ENCODE measurements at places on chromosomes 1 and 21.
A peak's percentile ranks its signal among the peaks of the same experiment; 100 is the strongest.

DNA sequence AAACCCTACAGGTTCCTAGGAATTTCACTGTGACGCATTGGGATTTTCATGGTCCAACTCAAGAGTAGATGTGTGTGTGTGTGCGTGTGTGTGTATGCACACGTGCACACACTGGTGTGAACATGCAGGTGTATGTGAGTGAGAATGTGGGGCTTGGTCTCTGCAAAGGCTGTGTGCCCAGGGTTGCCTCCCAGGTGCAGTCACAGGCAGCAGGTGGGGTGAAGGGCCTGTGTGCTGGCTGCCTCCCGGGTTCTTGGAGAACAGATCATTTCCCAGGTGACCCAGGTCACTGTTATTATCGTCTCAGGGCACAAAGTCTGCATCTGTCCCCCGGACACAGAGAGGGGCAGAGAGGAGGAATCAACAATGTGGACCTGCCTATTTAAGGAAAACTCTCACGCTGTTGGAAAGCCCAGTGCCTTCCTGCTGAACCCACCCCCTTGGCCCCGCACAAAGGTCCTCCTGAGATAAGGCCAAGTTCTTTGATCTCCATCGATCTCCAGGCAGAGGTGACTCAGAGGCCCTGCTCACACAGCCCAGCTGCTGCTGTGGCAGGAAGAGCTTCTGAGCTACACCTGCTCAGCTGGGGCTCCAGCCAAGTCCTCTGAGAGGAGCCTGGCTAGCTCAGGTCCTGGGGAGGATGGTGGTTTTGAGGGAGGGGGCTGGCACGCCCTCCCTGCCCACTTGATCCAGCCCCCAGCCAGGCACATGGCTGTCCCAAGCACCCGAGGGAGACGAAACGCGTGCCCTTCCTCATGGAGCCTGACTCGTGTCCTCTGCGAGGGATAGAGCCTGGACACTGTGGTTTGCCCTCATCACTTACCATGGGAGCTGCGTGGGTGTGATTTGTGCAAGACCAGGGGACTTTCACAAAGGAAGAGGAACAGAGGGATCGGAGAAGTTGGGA lies 134.0 kb upstream of the ARHGEF16 start:
- DNase-seq: peak; percentile 32

DNA sequence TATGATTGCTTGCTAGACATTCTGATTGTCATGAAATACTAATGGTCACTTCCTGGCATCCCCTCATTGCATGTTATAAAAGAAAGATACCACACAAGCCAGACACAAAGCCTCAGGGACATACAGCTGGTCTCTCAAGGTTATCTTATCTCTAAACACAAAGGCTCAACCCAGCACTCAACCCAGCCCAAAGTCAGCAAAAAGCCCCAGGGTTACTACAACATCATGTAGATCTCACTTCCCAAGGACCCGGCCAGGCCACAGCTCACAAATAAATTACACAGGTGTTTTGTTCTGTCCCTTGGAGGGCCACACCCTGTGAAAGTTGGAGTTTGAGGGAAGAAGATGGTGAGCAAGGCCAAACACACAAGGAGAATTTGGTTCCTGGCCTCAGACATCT lies 109.7 kb upstream of the BARHL2 start:
- DNase-seq: no peak

DNA sequence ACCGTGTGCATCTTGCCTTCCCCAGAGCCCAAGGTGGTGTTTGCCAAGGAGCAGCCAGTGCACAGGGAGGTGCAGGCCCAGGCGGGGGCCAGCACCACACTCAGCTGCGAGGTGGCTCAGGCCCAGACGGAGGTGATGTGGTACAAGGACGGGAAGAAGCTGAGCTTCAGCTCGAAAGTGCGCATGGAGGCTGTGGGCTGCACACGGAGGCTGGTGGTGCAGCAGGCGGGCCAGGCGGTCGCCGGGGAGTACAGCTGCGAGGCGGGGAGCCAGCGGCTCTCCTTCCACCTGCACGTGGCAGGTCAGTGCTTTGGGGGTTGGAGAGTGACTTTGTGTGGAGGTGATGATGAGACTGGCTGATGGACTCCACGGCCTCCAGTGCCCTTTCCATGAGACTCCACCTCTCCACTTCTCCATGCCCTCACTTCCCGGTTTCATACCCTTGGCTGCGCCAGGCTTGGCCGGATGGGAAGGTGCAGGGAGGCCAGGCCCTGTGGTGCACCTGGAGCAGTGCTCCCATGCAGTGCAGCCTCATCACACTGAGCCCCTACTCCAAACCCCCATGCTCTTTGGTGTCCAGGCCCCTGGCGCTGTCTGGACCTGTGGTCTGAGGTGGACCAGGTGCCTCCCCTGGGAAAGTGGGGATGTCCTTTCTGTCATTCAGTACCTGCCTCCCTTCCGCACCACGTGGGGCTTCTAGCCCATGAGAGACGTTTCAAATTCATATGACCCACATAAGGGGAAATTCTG lies 49.0 kb downstream of the OBSCN start:
- DNase-seq: no peak

DNA sequence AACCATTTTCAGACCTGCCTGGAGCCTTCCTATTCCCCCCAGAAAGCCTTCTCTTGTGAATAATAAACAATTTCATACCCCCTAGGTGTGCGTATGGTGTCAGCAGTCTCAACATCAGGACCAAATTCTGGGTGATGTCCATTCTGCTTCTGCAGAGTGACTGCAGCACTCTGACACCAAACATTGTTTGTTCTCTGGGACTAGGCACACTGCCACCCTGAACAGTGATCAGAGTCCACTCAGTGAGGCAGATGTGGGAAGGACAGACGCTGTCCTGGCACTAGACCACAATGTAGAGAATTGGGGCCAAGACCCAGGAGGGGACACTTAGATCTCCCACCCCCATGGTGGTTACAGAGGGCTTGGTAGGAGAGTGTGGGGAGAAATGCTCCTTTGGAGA lies 175.1 kb downstream of the BACH1 start:
- DNase-seq: no peak

DNA sequence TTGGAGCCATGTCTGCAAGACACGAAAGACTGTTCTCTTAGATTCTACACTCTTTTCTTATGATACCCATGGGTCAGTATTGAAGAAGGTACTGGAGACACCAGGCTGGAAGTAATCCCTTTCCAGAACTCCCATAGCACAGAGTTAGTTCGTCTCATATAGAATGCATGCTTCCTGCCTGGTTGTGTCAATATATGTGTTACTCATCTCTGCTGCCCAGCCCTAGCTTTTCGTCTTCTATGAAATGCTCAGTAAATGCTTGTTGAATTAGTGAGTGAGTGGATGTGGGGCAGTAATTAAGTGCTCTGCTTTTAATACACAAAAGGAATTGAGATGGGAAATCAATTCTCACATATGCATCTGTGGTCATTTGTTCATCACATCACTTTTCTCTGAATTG lies 32.1 kb downstream of the ADCY10 start:
- DNase-seq: no peak

DNA sequence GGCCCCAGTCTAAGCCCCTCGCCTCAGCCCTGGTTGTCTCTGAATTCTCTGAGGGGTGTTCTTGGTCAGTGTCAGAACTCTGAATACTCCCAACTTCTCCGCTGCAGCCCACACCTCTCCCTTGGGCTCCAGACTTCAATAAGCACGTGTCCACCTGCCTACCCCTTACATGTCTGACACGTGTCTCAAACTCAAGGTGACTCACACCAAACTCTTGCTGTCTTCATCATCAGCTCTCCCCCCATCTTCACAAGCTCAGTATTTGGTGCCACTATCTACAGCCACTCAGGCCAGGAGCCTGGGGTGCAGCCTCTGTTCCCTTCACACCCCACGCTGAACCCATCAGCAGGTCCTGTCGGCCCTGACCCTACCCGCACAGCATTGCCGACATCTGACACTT lies 18.8 kb upstream of the UBXN10 start:
- DNase-seq: no peak

DNA sequence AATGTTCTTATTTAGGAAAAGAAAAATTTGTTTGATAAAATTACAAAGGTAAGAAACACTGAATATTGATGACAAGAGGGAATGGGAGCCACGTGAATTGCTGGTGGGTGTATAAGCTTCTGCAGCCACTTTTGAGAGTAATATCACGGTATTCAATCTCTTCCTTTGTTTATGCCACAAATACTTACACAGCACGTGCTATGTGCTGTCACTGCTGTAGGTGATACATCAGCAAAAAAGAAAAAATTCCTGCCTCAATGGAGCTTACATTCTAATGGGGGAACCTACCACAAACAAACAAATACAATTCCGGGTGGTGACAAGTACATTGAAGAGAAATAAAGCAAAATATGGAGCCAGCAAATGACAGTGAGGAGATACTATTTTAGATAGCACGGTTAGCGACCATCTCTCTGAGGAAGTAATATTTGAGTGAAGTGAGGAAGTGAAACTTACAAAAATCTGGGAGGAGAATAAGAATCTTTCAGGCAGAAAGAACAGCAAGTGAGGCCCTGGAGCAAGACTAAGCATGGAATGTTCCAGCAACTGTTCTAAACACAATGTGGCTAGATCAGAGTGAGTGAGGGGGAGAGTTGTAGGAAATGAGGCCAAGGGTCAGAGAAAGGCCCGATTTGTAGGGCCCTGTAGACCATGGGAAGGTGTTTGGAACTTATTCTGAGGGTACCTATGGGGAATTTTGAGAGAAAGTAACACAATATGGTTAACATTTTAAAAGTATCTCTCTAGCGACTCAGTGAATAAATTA lies 2.6 kb upstream of the FCRLB start:
- DNase-seq: no peak

GRCh38 chr1:192878249-192878648 lies 69.4 kb downstream of the RGS2 start:
- DNase-seq: no peak

DNA sequence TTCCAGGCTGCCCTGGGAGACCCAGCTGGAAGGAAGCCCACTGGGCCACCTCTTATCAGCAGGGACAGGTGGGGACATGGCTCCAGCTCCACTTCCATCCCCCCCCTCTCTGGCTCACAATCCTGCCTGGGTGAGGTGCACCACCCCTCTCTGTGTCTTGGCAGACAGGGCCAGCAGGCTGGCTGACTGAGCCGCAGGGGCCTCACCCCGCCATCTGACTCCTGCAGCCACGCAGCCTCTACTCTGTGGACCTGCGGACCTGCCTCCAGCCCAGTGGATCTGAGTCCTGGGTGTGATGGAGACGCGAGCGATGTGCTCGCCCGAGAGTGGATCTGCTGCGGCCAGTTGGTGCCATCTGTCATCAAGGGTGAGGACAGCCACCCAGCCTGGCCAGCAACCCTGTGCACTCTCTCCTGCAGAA lies 30.1 kb downstream of the RCC2 start:
- DNase-seq: no peak

- peak; percentile 95 for DNase-seq
Observed at GRCh38 chr1:145879775-145880174, 5.9 kb downstream of the ANKRD35 start.

- no peak for DNase-seq
Observed at GRCh38 chr1:64490213-64490818, 20.4 kb downstream of the CACHD1 start.

- DNase-seq: no peak
Observed at GRCh38 chr1:88317396-88317795, 366.7 kb upstream of the PKN2 start.

GRCh38 chr1:172324086-172324485 lies 96.4 kb upstream of the C1orf105 start:
- DNase-seq: no peak

DNA sequence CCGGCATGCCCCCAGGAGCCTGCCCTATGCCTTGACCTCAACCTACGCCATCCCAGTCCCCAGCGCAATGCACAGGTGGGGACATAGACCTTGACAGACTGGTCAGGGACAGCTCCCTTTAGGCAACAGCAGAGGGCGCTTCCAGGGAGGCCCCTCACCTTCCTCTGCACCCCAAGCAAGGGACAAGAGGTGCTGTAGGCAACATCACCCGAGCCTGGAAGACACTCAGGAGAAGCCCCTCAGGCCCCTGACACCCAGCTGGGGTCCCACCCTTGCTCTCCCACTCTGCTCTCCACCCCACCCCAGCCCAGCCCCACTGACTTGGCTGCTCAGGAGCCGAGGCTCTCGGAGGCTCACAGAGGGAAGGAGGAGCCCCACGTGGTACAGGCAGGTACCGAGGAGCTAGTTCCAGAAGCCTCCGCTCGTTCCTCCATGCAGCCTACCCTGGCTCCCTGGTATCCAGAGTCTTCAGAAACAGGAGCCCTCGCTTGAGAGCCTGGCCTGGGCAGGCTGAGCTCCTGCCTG lies 2.4 kb upstream of the WNT3A start:
- peak; percentile 10 for DNase-seq

GRCh38 chr1:204278251-204278650 lies 64.5 kb upstream of the GOLT1A start:
- no peak for DNase-seq

DNA sequence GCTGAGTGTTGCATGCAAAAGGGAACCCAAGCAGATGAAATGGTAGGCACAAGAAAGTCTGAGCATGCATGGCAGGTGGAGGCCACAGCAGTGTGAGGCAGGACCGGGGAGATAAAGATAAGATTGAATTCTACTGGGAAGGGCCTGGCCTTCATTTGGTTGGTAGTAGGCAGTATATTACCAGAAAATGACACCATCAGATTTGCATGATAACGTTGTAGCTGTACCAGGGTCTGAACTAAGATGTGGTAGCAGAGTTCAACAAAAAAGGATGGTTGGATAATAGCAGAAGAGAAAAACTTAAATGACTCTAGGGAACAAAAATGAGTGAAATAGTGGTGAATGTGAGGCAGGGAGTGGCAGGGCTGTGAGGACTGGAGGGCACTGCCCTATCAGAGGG lies 75.6 kb upstream of the DNAJC6 start:
- no peak for DNase-seq

- DNase-seq: peak; percentile 80
Observed at GRCh38 chr1:10838541-10838940, 42.1 kb upstream of the CASZ1 start.

- no peak for DNase-seq
Observed at GRCh38 chr21:28602546-28602945, 390.1 kb downstream of the LTN1 start.

DNA sequence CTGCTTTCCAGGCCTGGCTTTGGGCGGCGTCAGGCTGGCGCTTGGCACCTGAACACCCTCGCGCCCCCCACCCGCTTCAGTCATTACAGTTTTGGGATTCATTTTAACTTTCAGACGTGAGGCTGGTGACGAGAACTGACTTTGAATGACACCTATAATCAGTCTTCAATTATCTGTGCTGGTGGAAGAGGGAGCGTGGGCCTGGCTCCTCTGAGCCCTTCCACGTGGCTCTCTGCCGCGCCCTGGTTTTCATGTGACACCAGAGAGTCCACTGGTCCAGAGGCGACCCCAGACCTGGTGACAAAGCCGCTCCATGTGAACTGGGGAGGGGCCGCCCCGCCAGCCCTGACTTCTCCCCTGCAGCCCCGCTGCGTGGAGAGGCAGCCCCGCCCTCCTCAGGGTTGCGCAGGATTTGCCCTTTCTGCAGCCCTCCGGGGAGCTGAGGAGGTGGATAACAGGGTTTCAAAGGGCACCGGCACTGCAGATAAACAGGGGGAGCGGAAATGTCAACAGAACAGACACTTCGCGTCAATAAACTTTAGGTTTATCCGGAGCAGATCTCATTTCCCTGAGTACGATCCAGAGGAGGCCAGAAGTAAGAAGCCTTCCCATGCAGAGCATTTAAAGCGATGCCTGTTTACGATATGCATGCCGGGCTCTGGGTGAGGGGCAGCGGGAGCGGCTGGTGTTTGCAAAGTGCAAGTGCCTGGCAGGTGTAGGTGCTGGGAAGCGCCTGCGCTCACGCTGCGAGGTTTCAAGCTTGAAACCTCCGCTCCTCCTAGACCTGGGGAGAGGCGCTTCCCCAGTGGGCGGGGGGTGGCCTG lies 56.4 kb downstream of the AJAP1 start:
- DNase-seq: peak; percentile 10

All from COR-L47 (cell line).